ENCODE measurements at places on chromosomes 2 and 18.

DNA sequence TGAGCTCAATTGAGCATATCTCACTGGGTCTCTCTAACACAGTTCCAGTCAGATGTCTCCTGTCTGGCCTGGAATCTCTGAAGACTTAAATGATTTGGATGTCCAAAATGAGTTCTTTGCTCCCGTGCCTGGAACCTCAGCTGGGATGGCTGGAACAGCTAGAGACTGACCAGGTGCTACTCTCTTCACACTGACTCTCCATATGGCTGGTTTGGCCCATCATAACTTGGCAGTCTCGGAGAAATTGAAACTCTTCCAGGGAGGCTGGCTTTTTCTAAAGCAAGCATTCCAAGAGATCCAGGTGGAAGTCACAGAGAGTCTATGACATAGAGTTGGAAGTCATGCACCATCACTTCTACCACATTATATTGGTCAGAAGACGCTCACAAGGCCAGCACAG lies 129.6 kb upstream of the NOL4 start:
- DNase-seq, result no peak

DNA sequence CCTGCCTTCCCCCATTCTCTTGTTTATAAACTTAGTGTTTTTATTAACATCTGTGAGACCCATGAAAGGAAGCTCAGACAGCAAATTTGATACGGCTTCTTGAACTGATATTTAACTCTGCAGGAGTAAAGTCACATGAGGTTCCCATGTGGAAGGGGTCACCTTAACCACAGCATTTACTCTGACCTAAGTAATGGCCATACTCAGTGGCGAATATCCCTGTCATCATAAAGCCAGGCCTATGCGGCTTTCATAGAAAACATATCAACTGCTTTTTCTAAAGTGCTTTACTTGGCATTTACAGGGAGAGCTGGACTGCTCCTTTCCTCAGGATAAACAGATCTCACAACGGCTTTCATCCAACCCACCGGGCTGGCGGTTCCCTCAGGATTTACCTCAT lies 9.0 kb downstream of the REG1A start:
- no peak for DNase-seq

DNA sequence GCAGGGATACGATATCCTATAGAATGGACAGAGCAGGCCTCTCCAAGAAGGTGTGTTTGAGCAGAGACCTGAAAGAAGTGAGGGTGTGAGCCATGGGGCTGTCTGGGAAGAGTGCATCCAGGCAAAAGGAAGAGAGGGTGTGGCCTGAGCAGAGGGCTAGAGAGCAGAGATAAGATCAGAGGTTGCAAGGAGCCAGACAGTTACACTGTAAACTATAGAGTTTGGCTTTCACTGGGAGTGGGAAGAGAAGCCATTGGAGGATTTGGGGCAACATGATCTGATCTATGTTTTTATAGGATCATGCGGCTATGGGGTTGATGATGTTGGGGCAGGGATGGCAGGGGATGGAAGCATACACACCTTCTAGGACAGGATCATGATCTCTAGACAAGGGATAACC lies 124.1 kb upstream of the MAP3K20 start:
- DNase-seq, result no peak

DNA sequence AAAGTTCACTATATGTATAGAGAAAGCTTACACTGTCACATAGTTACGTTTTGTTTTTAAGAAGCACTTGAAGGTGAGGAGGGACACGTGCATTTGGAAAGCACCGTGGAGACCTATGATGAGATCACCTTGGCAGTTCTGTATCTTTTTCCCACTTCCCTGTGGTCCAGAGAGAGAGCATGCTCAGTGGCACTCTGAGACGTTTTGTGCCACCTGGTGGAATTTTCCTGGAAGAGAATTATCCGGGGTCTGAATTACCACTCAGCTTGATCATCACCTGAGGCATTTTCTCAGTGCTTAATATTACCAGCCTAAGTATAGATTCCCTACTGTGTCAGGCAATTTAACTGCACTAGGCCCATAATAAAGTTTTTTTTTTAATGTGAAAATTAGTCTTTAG lies 469.4 kb upstream of the SMIM21 start:
- DNase-seq, result no peak

GRCh38 chr2:4895371-4895770 lies 796.8 kb upstream of the SOX11 start:
- DNase-seq, result no peak

GRCh38 chr2:17863539-17863938 lies 14.9 kb upstream of the KCNS3 start:
- DNase-seq, result no peak

DNA sequence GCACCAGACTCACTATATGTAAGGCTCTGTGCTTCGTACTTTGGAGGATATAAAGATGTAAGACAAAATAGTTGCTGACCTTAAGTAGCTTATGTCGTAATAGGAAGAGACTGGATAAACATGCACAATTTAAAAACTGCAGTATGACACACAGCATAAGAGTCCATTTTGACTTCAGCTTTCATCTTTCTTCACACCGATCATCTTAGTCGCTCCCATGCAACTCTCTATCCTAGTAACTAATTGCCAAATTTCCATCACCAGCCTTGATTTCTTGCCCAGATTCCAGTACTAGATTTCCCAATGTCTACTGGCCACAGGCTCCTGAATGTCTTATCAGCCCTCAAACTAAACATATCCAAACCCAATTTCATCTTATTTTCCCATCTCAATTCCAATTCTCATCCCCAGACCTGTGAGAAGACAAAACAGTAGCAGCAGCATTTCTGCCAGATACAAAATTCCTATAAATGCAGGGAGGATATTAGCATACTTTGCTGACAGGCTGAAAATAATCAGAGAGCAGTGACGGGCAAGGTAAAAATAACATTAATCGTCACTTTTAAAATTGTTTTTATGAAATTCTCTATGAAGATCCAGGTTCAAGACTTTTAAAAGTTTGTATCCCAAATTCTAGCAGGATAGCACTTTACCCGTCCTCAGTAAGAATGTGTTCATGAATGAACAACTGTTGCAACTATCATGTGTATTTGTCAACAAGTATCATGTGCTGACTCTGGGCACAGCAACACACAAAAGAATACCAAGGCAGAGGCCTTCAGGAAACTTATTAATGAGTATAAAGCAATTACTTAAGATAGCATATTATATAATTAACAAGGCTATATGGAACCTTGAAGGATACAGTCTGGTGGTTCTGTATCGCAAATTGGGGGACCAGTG lies 42.2 kb downstream of the KIDINS220 start:
- DNase-seq, result no peak

DNA sequence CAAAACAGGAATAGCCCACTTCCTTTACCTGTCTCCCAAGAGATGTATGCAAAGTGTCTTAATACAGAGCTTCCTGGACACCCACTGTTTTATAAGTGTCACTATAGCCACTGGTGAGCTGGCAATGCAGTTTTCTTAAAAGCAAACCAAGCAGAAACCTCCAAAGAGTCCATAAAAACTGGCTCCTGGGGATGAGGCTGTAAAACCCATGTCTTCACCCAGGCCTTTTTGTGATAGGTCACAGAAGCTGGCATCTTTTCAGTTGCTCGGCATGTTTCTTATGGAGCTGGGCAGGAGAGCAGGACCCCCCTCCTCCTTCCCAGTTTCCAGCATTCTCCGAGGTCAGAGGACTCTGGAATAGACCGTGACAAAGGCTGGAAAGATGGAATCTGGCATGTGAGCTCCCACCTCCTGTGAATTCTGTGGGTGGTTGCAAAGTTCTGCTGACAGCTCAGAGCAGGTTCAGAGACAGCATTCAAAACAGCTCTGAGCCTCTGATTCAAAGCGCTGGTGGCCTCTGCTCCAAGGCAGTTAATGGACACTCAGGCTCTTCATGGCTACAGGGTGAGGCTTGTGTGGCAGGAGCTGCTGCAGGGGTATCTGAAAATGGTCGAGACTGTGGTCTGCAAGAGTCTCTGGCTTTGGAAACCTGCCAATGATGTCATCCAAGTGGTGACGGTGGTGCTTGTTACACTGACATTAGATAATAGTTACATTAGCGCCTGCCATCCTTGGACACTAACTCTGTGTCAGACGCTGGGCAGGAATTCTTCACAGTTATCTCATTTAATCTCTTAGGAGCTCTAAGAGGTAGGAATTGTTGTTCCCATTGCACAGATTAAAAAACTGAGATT lies 283.4 kb downstream of the CLIP4 start:
- DNase-seq, result no peak

- DNase-seq, result no peak
Measured at GRCh38 chr18:33960417-33960816, 264.3 kb downstream of the NOL4 start.

GRCh38 chr2:106322281-106322680 lies 128.2 kb upstream of the UXS1 start:
- no peak for DNase-seq

- DNase-seq, result no peak
Measured at GRCh38 chr18:49016648-49017539, 66.1 kb upstream of the SMAD7 start.

- no peak for DNase-seq
Measured at GRCh38 chr2:100852999-100853908, 33.3 kb downstream of the NPAS2 start.

DNA sequence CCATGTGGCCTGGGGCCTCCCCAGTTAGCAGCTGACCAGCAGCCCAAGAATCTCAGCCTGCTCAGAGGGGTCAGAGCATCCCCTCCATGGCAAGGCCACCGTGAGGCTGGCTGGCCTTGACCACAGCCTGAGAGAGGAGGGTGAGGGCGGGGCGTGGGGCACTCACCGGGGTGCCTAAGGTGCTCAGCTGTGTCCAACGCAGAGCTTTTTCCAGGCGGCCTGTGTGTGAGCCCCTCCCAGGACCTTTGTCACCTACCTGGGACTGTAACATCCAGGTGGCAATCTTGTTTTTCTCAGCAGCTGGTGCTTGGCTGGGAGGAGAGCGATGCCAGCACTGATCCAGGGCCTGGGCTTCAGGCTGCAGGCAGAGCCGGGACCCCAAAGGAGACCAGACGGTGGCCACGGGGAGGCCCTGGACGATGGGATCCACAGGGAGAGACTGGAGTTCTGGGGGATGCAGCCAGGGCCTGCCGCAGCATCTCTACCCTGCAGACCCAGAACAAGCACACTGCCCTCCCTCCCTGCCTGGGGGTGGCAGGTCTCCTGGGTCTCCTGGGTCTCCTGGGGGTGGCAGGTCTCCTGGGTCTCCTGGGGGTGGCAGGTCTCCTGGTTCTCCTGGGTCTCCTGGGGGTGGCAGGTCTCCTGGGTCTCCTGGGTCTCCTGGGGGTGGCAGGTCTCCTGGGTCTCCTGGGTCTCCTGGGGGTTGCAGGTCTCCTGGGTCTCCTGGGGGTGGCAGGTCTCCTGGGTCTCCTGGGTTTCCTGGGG lies 12.3 kb downstream of the SNED1 start:
- no peak for DNase-seq

DNA sequence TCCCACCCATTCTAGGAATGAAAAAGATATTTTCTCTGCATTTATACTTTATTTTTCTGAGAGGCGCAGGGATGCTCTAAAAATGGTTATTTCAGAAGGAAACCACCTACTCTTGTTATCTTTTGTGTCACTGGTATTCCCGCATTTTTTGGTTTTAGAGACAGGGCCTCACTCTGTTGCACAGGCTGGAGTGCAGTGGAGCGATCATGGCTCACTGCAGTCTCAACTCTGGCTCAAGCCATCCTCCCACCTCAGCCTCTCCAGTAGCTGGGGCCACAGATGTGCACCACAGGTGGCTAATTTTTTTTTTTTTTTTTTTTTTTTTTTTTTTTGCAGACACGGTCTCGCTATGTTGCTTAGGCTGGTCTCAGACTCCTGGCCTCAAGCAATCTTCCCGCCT lies 135.9 kb downstream of the NCK2 start:
- DNase-seq, result no peak

- DNase-seq, result no peak
Measured at GRCh38 chr2:12702168-12703121, 14.3 kb upstream of the TRIB2 start.

GRCh38 chr2:1621041-1621440 lies 123.3 kb downstream of the PXDN start:
- no peak for DNase-seq

DNA sequence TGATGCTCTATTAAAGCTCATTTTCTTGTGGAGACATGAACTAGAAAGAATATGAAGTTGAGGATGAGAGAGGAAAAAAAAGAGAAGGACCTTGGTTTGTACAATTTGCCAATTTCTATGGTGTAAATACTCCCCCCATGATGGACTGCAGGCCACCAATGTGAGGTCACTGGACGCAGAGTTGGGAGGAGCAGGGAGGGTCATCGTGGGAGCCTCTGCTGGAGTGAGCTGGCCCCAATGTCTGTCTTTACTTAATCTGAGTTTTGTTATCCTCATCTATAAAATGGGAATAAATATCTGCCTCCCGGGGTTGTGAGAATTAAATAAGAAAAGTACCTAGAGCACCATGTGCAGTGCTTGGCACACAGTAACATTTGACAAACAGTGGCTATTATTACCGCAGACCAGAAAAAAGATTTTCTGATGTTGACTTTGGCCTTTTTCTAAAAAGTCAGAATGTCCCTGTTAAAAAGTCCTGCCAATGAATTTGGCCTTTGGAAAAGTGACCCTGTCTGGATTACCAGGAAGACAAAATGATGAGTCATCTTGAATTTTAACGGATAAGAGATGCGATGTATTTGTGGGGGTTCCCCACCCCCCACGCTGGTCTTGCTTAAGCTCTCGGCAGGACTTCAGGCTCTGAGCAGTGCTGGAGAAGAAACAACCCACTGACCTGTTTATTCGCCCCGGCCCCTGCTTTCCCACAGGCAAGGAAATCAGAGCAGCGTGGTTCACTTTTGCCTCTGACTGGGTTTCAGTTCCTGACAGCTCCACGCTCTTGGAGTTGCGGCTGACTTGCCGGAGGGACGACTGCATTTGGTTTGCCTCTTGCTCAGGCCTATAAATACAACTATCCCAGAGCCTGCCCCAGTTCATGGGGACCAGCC lies 50.3 kb upstream of the FOSL2 start:
- DNase-seq, result no peak

DNA sequence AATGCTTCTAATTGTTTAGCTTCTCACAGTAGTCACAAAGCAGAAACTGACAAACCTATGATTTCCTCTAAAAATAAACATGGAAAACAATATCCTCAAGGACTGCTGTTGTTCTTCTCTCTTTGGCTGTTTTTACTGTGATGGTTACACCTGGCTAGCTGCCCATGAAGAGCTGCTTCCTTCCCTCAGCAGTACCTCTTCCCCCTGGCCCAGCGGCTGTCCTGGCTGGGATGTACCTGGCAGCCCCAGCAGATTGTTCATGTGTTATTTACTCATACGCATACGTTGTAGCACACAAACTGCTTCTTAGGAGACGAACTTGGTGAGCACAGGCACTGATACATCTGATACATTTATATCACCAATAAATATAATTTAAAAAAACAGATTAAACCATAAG lies 27.4 kb downstream of the NEMP2 start:
- no peak for DNase-seq

GRCh38 chr2:45888167-45888566 lies 236.7 kb downstream of the PRKCE start:
- DNase-seq, result no peak

GRCh38 chr2:121638333-121638732 lies 10.9 kb downstream of the CLASP1 start:
- DNase-seq, result no peak

GRCh38 chr2:190649798-190650390 lies 1.0 kb downstream of the NAB1 start:
- DNase-seq, result no peak

Measured in stimulated activated CD8-positive, alpha-beta memory T cell treated with anti-CD3 and anti-CD28 coated beads, Interleukin-12 subunit alpha, Interleukin-12 subunit beta, amount 100 ng/mL, for 4 hours (primary cell).